ENCODE measurements at places on chromosomes 6 and 20.

DNA sequence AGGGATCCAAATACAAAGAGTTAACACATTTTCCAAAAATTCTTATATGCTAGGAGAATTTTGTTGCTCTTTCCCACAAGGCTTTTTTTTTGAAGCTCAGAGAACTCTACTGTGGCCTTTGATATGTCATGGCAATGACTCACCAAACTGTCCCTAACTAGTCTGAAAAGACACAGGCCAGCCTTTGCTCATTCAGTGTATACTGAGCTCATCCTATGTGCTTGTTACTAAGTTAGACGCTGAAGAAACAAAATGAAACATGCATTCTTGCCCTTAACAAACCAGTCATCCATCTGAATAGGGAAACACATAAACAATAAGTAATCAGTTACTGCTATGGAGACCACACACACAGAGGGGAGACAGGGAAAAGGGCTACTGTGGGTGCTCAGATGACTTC is 291.8 kb downstream of the FOXC1 start:
- DNase-seq: no peak

DNA sequence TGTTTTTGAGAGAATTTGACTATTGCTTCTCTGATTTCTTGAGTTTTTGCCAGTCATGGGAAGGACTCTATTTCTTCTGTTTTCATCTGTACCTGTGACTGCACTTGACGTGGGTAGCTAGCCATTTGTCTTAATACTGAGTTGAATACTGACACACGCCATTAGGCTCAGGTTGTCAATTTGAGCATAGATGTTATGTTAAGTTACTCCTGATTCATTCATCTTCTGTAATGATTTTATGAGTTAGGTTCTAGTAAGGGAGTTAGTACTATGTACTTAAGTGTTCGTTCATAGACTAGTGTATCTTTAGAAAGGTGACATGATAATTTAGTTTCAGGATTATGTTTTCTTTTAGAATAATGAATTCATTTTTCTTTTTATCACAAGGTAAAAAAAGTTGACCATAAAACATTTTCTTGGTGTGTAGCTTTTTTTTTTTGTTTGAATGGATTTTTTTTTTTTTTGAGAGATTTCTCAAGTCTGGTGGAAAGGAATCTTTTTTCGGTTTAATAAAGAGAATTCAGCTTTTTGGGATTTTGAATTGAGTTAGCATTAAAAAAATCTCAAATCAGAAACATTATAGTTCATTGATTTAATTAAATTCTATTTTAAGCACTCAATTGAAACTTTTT is 1.7 kb downstream of the AFDN start:
- DNase-seq: no peak

DNA sequence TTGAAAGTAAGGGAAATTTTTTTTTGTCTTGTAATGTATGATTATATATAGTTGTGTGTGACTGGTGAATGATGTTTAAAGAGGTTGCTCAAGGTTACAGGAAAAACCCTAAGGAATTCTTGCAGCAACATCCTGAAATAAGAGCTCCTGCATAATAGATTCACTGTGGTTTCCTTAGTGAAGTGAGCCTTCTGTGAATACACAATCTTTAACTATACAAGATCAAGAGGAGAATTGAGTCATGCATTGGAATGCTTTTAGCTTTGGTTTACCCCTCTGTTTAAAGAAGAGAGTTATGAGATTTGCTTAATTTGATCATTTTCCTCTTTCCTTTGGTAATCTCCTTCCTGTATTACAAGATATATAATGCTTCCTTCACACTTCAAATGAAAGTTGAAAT is 141.6 kb upstream of the EYA4 start:
- no peak for DNase-seq

- no peak for DNase-seq
Measured at GRCh38 chr20:6588296-6588695, 179.2 kb upstream of the BMP2 start.

- DNase-seq: peak; percentile 75
Measured at GRCh38 chr6:32692019-32692418, 25.6 kb upstream of the HLA-DQB1 start.

- no peak for DNase-seq
Measured at GRCh38 chr6:5036269-5036668, 32.4 kb upstream of the RPP40 start.

- no peak for DNase-seq
Measured at GRCh38 chr20:49748525-49748838, 34.8 kb upstream of the B4GALT5 start.

- DNase-seq: no peak
Measured at GRCh38 chr20:563187-563586, 19.6 kb upstream of the CSNK2A1 start.

DNA sequence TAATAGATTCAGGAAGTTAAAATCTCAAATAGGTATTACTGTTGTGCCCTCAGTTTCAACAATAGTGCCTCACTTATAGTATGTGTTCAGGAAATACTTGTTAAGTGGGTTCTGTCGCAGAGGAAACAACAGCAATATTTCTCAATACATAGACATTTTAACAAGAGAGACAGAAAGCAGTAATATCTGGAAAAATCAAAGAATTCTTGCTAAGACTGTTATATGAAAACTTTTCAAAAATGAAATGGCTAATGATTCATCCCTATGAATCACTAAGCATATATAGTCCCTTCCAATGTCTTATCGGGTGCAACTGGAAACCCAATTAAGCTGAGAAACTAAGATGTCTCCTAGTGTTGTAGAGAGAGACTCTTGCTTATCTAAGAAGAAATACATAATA is 668.9 kb downstream of the TFAP2A start:
- DNase-seq: no peak

GRCh38 chr6:170124836-170125235 is 166.0 kb downstream of the DLL1 start:
- no peak for DNase-seq

- DNase-seq: no peak
Measured at GRCh38 chr6:156954816-156955215, 177.6 kb downstream of the ARID1B start.

GRCh38 chr6:137811916-137812553 is 55.0 kb upstream of the TNFAIP3 start:
- DNase-seq: no peak

- no peak for DNase-seq
Measured at GRCh38 chr6:156864557-156864956, 87.4 kb downstream of the ARID1B start.

GRCh38 chr6:161804838-161805237 is 531.0 kb upstream of the AGPAT4 start:
- DNase-seq: no peak

DNA sequence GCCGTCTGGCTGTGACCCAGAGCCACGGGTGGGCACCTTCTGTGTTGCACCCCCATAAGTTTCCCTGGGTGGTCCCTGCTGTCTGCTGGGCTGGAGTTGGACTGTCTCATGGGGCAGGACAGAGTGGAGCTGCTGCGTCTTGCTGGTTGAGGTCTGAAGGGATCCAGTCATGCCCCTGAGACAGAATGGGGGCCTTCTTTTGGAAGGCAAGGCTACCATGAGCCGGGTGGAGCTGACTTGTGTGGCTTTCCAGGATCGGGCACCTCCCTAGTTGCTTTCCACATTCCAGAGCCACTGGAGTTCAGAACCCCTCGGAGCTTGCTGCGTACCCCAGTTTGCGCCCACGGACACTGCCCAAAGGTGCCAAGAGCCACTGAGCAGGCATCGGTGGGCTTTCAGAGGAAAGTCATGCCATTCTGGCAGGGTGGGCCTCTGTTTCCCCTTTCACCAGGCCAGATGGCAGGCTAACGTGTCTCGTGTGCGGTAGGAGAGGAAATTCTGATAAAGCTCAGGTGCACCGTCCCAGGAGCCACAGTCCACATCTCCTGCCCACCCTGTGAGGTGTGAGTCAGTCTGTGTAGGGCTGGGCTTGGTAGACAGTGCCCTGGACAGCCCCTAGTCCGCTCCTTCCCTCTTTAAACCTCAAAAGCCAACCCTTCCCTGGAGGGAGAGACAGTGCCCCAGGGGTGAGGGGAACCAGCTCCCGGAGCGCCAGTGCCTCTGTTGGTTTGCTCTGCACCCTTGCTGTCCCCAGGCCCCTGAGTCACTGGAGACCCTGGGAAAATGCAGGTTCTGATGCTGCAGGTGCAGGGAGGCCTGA is 125.3 kb downstream of the SYCP2 start:
- no peak for DNase-seq

- no peak for DNase-seq
Measured at GRCh38 chr20:62053465-62054196, 12.1 kb downstream of the TAF4 start.

DNA sequence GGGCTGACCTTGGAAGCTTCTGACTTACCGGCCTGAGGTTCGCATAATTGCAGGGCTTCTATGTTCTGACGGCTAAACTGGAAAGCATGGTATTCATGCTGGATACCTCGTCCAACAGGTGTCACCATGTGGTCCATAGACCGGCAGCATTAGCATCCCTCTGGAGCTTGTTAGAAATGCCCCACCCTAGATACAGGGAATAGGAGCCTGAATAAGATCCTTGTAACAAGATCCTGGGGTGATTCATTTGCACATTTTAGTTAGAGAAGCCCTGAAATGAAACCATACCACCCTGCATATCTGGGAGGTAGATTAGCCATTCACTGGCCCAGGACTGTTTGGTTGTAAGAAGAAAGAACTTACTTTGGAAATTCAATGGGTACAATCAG is 77.7 kb downstream of the TMEM170B start:
- DNase-seq: no peak

- DNase-seq: no peak
Measured at GRCh38 chr20:15917283-15917682, 656.0 kb downstream of the KIF16B start.

DNA sequence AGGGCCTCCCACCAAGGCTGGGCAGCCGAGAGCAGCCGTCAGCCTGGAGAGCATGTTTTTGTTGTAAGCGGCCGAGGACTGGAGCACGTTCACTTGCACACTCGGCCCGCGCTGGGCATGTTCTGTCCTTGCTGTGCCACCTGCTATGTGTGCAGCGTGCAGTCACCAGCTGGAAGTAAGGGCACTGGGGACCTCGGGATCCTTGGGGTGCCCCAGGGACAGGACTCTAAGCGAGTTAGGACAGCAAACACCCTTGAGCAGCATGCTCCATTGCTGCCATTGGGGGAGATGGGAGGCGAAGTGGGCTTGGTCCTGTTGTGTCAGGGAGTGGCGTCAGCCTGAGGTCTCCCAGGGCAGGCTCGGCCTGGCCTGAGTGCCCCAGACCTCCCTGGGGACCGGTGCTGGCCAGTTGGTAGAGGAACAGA is 18.6 kb downstream of the DYNLT1 start:
- DNase-seq: no peak

- DNase-seq: no peak
Measured at GRCh38 chr6:27517928-27518787, 45.3 kb upstream of the ZNF184 start.

DNA sequence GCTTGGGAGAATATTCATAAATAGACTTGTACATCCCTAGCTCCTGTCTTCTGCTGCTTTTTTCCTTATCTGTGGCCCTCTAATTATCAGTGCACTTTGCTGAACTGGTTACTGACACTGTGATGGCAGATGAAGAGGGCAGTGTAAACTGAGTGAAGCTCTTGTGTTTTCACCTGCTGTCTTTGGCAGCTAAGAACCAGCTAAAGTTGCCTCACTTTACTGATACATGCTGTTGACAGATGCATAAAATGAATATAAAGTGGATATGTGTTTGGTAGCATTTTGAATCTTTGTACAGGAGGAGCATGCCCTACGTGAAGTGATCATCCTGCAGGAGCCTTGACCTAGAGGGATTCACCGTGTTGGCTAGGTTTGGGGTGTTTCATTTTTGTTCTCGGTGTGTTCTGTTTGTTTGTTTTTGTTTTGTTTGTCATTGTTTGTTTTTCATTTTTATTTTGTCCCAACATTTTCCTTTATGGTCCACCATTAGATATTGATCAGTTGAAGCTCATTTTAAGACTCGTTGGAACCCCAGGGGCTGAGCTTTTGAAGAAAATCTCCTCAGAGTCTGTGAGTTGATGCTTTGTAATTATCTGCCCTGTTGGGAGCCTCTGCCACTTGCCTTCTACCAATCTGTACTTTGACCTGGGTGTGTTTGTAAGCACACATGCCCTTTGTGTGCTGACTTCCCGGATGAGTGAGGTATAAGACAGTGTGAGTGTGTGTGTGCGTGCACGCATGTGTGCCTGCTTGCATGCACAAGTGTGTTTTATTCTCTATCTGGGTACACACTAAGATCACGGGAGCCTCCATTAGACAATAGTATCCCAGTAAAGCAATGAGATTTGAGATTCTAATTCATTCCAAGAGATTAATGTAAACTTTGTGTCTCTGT is 34.6 kb upstream of the MAPK13 start:
- DNase-seq: no peak

DNA sequence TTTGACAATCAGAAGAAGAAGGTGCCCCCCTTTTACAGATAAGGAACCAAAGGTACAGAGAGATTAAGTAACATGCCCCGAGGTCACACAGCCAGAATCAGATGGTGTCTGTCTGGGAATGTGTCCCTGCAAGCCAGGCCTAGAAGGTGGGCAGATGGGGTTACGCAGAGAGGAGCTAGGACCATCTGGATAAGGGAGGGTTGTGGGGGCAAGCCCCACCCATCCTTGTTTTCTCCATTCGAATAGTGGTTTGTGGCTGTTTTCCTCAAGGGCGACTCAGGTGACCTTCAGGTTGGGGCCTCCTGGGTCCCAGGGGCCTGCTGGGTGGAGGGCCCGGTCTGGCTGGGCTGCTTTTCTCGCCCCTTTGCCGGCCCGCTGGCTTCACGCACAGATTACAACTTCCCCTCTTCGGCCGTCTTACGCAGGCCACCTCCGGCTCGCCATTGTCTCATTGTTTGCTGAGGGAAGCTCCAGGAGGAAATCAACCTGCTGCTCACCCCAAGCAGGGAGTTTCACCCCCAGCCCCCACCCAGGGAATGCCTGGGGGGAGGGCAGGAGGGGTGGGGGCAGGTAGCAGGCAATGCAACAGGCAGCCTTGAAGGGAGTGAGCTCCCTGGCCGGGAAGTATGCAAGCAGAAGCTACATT is 30.8 kb upstream of the CSNK2A1 start:
- DNase-seq: no peak

GRCh38 chr6:69719602-69720193 is 77.1 kb downstream of the LMBRD1 start:
- no peak for DNase-seq

GRCh38 chr20:62697468-62697912 is 11.1 kb upstream of the NTSR1 start:
- no peak for DNase-seq

- DNase-seq: no peak
Measured at GRCh38 chr6:3565291-3565690, 108.4 kb upstream of the SLC22A23 start.

DNA sequence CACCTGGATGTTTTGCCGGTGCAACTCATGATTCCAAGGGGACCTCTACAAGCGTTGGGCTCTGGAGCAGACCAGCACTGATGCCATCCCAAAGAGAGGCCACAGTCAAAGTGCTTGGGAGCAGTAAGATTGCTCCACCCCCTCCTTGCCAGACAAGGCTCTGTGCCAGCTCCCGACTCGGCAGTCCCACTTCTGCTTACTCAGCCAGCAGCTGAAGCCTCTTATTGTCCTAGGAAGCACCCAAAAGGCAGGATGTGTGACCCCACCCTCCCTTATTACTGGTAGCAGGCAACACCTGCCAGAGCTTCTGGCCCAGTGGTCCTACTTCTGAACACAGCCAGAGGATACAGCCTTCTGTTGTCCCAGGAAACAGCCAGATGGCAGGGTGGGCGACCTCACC is 614.2 kb downstream of the TENT5A start:
- DNase-seq: no peak
